ENCODE measurements at places on chromosomes 5 and 9.

DNA sequence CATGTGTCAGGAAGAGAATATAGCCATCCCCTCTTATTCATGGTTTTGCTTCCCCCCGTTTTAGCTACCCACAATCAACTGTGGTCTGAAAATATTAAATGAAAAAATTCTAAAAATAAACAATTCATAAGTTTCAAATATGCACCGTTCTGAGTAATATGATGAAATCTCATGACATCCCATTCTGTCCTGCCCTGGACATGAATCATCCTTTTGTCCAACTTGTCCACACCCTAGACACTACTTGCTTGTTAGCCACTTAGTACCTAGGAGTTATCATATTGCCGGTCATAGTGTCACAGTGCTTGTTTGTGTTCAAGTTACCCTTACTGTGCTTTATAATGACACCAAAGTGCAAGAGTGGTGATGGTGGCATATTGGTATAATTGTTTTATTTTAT, 113.5 kb downstream of the CAAP1 start:
- no peak for DNase-seq

DNA sequence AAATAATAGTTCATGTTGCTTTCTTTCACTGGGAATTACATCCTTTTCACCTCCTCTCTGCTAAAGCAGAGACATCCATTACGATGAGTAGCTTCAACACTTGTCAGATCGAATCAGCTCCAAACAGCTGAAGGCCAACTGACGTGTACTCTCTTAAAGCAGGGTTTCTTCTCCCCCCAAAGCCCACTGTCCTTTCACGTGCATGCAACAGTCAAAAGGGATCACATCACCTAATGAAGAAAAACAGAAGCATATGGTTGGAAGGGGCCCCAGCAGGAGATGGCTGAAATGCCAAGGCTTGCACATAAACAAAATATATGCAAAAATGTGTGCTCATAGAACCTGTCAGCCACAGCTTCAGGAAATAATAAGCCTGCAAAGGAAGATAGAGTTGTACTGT, 421.6 kb downstream of the ANXA1 start:
- DNase-seq = no peak

DNA sequence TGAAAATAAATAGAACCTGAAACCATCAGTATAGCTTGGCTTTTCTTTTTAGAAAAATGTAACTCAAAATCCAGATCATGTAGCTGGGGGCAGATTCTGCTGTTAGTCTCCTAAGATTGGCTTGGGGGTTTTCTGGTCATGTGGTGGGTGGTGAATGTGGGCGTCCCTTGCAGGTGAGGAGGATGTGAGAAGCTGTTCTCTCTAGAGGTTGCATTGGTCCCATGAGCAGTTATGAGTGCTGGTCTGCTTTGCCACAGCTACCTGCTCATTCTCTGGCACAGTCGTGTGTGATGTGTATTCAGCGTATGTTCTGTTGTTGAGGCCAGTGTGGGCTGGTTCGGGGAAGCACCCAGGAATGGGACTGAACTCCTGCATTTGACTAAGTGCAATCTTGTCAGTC, 466.8 kb downstream of the DIRAS2 start:
- no peak for DNase-seq

GRCh38 chr5:131810510-131811249, 13.9 kb upstream of the FNIP1 start:
- no peak for DNase-seq

GRCh38 chr9:136143215-136144001, 24.7 kb upstream of the TMEM250 start:
- no peak for DNase-seq

DNA sequence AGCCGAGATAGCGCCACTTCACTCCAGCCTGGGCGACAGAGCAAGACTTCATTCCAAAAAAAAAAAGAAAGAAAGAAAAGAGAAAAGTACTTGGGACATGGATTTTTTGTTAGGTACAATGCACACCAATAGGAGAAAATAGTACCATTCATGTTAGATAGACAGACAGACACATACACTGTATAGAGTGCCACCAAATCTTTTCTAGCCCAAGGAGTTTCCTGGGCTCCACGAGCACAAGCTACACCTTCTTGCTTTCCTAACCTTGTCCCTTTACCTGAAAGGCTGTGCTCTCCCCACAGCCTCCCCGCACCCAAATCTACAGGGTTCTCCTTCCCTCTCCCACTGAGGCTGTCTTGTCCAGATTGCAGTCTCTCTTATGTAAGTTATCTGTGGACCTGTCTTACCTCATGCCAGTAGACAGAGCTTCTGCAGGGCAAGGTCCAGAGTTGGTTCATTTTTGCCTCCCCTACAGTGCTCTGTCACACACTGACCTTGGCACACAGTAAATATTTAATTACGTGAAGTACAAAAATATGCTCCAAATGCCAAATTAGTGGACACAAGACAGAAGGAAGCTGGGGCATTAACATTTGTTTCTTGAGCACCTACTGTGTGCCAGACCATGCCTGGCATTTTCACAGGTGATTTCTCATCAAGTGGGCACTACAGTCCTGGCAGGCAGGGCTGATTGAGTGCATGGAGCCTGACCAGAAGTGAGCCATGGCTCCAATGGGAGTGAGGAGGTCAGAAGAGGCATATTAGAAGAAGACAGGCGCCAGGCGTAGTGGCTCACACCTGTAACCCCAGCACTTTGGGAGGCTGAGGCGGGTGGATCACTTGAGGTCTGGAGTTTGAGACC, 5.9 kb downstream of the ALAD start:
- no peak for DNase-seq

DNA sequence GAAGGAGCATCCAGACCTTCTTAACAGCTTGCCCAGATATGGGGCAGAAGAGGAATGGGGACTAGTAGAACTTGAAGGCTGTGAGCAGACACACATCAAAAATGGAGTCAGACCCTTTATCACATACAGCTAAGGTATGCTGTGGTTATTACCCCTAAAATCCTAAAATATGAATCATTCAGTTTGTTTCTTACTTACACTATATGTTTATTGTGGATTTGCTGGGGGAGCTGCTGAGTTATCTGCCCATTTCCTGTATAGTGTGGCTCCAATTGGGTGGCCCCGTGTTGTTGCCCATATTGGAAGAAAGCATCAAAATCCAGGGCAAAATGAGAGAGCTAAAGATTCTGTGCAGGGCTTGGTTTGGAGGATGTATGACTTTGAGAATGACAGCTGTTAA, 56.9 kb downstream of the AP3S1 start:
- DNase-seq = no peak

DNA sequence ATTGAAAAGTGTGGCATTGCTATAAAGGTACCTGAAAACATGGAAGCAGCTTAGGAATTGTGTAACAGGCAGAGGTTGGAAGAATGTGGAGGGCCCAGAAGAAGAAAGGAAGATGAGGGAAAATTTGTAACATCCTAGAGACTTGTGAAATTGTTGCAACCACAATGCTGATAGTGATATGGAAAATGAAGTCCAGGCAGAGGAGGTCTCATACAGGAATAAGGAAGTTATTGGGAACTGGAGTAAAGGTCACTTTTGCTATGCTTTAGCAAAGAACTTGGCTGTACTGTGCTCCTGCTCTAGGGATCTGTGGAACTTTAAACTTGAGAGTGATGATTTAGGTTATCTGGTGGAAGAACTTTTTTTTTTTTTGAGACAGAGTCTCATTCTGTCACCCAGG, 43.5 kb downstream of the PTPDC1 start:
- DNase-seq = no peak

- no peak for DNase-seq
Measured at GRCh38 chr9:136963751-136964150, 11.7 kb downstream of the LCN12 start.

DNA sequence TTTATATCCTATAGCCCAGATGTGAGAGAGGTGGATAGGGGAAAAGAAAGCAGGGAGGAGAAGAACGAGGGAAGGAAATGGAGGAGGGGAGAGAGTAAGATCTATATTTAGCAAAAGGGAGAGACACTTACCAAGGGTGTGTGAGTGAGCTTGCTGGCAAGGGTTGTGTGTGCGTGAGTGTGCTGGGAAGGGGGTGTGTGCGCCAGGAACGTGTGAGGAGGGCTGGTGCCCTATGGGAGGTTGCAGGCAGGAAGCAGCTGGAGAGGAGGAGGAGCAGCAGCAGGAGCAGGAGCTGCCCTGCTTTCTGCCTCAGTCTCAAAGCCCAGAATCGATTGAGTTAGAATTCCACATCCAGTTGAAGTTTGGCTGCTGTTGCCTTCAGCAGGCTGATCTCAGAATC, 148.3 kb upstream of the RUSC2 start:
- DNase-seq = no peak

DNA sequence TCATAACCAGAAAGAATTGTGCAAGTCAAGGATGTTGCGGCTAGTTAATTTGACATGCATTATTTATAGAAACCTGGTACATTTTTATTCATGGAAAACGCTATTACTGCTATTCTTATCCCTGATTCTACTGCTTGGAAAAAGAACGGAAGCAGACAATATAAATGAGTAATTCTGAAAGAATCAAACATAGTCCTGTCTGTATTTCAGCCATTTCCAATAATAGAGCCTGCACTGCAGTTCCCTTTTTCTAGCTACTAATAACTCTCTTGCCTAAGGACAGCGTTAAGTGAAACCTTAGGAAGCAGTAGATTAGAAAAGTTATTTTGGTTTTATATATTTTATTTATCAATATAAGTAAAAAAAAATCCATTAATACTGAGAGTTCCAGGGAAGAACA, 414.9 kb downstream of the CYLC2 start:
- DNase-seq = no peak

DNA sequence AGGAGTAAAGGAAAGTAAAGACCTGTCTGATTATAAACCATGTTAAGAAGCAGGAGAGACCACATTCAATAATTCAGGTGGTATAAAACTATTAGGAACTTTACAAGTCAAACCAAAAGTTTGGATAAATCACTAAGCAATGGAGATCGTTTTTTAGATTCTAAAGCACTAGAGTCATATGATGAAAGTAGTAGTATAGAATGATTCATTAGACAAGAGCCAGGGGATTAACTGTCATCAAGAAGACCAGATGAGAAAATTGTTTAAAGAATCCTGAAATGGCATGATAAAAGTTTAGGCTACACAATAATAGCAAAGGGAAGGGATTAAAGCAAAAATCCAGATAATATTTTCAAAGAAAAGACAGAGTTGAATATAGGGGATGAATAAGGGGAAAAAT, 12.9 kb upstream of the CARNMT1 start:
- DNase-seq = no peak

GRCh38 chr9:135858491-135859185, 48.7 kb downstream of the CAMSAP1 start:
- DNase-seq = no peak

DNA sequence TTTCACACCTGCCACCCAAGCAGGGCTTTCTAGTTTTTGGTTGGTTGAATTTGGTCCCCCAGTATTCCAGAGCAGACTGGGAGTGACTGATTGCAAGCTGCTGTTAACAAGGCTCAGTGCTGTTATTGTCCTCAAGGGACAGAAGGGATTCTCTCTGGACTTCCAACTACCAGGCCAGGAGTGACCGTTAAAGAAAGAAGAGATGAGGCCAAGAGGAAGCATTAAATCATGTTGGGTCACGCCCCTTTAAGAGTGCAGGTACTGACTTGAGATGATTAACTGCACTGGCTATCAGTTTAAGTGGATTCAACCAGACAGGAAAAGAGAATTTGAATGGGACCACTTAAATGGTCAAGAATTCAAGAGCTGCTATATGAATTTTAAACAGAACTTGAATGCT, 220.8 kb upstream of the PCSK5 start:
- DNase-seq = no peak

GRCh38 chr9:113257863-113258262, 17.5 kb downstream of the CDC26 start:
- no peak for DNase-seq

DNA sequence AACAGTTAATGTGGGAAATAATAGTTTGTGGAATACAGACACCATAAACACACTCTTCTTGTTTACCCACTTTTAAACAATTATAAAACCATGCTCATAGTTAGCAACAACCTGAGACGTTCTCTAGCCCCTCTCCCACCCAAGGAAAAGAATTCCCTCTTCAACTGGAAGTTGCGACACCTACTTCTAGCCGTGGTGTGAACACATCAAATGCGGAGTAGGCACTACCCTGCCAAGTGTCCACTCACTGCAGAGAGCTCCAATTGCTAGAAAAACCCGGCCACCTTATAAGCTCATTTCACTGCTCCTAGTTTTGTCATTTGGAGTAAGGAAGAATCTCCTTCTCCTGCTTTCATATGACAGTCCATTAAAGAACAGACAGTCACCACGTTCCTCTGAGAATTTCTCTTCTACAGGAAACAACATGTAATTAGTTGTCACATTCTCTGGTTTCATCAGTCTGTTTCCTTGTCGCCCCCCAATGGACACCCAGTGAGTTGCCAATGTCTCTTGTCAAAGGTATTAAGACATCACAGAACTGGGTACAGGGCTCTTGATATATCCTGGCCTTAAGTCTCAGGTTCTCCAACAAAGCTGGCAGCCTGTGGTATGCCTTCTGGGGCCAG, 47.3 kb downstream of the PRLR start:
- DNase-seq = no peak

- no peak for DNase-seq
Measured at GRCh38 chr5:5716665-5717064, 294.2 kb downstream of the ICE1 start.

- DNase-seq = no peak
Measured at GRCh38 chr9:99326112-99326916, 104.2 kb downstream of the SEC61B start.

GRCh38 chr5:66285343-66285922, 141.3 kb downstream of the SREK1 start:
- DNase-seq = no peak

DNA sequence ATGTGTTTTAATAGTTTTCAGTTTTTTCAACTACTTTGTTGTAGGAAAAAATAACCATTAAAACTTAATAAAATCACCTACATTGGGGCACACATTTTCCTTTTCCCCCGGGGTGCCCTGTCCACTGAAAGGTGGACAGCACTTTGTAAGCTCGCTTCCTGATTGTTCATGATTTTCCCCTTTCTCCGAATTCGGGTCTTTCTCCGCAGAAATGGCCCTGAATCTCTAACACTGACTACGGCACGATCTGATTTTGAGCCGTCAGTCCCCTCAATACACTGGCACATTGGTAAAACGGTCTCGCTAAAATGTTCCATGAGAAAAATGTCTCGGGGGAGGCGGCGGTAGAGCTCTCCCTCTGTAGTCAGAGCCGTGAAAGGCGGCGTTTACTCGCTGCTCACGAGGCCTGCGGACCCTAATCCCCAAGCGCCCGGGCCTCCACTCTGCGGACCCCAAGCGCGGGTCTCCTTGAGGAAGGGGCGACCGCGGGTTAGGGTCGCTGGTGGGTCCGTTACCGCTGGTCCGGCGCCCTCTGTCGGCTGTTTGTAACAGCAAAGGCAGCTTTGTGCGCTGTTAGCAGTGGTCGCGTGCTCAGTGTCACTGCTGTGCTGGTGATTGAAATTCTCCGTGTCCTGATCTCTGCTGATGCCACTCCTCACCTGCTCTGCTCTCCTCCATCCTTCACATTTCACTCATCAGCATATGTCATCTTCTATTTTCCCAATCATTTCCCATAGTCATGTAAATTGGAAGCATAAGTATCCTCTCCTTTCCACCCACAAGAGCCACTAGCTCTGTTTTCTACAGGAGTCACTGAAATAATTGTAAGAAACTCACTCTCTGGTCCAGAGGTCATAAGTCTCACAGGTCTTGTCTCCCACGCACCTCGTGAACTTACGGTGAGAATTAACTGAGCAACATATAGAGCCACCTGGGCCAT, 10.8 kb upstream of the IFNA2 start:
- DNase-seq = peak; percentile 56

All from T-cell (primary cell).